ENCODE measurements at places on chromosomes 2 and 18.

DNA sequence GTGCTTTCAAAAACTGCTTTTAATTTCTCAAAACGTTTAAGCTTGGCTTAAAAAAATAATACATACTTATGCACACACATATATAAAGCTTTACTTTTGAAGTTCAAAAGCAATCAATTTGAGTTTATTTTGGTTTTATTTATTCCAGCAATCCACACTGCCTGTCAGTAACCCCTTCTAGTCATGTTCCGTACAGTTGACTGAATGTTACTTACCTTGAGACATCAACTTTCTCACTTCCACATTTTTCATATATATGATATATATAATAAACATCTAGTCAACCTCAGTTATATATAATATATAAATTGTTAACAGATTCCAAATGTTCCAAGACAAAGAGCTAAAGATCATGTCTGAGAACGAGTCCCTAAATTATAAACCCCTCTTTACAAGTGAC lies 1137.3 kb upstream of the ZEB2 start:
- DNase-seq, result no peak

DNA sequence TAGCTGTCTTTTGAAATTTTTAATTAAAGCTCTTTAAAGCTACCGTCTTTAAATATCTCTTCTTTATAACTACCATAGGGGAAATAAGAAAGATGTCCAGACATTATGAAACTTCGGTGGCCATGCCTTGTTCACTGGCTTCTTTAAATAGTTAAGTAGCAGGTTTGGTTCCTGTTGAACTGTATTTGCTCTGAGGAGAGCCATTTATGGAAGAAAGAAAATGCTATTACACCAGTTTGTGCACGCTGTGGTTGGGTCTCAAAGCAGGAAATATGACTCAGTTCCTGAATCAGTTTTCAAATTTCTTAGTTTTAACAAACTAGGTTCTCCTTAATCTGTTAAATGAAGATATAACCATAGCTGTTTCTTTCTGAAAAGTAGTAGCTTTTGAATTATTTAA lies 12.2 kb downstream of the ARPC2 start:
- peak; percentile 34 for DNase-seq

DNA sequence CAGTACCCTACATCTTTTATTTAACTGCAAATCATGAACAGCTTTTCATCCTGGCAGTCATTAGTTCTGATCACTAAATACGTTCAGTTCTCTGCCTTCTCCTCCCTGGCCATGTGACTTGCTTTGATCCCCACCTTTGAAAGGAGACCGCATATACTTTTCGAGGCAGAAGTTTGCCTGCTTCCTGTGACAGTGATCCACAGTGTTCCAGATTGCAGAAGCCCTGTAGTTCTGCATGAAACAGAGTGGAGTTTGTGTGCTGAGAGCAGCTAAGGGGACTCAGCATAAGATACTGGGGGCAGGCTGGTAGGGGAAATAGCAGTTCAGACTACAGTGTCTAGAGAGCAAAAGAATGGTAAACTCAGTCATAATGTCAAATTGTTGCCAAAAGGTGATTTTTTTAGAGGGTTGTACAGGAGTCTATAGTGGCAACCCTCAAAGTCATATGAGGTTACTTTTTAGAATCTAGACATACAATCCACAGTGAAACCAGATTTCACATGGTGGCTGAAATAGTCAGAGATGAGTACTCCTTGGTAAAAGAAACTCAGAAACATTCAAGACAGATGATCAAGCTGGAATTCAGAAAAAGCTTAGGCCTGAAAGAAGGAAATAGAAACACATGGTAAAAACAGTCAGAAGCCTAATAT lies 1800.4 kb upstream of the CELF4 start:
- no peak for DNase-seq

DNA sequence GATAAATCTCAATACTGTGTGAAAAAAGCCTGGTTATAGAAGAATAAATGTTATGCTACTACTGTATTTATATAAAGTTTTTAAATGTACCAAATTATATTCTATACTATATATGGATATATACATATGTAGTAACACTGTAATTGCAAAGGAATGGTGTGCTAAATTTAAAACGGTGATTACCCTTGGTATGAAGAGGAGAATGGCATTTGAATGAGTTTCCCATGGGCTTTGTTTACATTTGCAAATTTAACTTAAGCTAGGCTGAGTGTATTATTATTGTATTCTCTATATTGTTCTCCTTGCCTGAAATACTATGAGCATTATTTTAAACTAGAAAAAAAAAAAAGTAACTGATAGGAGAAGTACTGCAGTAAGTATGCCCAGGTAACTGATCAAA lies 4.7 kb upstream of the SP3 start:
- DNase-seq, result no peak

- DNase-seq, result no peak
Observed at GRCh38 chr2:228239207-228239906, 57.9 kb upstream of the SPHKAP start.

- DNase-seq, result no peak
Observed at GRCh38 chr2:239966029-239966852, 58.9 kb downstream of the NDUFA10 start.

DNA sequence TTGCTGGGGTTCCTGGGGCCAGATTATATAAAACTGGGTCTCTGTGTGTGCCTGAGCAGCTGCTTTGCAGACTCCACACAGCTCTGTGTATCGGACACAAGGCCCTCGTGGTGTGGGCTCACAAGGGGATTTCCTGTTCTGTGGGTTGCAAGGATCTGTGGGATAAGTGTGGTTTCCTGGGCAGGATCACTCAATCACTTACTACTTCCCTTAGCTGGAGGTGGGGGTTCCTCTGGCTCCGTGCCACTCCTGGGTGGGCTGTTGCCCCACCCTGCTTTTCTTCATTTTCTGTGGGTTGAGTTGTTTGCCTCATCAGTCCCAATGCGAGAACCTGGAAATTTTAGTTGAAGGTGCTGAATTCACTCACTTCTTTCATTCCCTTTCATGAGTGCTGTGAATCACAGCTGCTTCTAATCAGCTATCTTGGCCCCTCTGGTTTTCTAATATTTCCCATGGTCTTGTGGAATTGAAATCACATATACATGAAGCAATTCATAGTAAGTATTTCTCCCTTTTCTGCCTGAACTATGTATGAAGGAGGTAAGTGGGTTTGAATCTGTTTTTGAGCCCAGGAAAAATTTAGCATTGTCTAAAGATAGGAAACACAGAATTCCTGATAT lies 196.3 kb downstream of the DCDC2C start:
- DNase-seq, result no peak

GRCh38 chr2:12451726-12452125 lies 265.0 kb upstream of the TRIB2 start:
- DNase-seq, result no peak

DNA sequence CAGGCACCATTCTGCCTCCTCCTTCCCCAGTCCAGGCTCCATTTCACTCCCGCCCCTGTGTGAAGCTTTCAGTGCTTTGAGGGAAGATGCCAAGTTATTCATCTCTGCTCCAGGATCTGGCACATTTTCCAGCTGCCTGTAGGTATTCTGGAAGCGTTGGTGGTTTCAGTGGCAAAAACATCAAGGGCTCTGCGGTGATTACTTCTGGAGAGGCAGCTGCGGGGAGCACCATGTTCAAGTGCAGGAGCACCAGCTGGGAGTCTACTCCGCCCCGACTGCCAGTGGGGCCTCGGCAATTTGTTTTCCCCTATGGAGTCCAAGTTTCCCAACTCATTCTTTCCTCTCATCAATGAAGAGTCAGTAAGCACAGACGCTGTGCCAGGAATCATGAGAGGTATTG lies 211.7 kb downstream of the CLIP4 start:
- no peak for DNase-seq
